Kidney (tissue), 22 donors: ENCODE measurements at places on chromosomes 16 and 17.
A peak's percentile ranks its signal among the peaks of the same experiment; 100 is the strongest.

DNA sequence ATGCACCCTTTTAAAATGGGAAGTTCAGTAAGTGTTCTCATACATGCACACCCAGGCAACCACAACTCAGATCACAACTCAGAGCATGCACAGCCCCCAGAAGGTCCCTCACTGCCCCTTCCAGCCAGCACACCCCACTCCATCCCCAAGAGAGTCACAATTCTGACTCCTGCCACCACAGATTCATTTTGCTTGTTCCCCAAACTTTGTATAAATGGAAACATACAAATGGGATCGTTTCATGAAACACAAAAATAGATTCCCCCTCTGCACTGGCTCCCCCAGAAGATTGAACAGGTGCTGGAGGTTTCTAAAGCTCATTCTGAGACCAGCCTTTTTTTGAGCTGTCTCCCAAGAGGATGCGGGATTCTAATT, 3.3 kb upstream of the TNFRSF13B start:
- no peak for DNase-seq
- no peaks in the 10 kb centered on the region for H3K27me3 ChIP-seq
- no peaks in the 10 kb centered on the region for H3K36me3 ChIP-seq
- H3K27ac ChIP-seq = no peak overlapping the region

- peak overlapping the region; percentile 72 for H3K27ac ChIP-seq
- no peak for DNase-seq
- H3K4me3 ChIP-seq = no peak overlapping the region
- no peaks in the 10 kb centered on the region for H3K36me3 ChIP-seq
- peaks cover 3% of the 10 kb centered on the region for H3K4me1 ChIP-seq
Measured at GRCh38 chr17:47225436-47225858, 16.3 kb downstream of the MYL4 start.

DNA sequence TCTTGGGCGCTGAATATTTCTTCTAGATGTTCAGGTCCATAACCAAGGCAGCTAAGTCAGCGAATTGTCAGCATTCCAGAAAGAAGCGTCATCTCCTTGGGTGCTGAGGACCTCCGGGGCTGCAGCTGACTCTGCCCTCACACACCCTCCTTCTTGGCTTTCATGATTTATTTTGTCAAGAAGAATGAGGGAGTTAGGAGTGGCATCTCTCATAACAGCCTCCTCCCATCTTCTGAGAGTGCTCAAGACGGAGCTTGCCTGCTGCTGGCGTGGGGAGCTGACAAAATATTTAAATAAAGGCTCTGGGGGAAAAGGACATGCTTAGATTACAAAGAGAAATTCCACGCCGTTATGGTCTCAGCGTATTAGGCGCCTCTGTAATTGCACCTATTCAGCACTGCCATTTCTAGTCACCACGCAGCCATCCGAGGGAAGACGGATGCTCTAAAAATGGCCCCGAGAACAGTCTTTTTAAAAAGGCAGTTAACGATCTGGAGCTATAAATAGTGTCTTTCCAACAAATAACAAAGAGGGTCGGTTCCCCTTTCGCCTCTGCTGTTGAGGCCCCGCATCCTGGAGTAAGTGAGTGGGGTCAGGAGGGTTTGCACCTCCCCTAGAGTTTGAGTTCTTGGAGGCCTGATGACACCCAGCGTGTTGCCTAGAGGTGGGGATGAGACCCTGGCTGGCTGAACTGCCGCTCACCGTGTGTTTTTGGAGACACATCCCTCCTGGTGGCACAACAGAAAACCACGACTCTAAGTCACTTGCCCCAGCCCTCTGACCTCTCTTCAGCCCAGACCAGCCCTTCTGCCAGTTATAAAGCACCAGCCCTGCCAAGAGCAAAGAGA, 187.0 kb downstream of the CCDC182 start:
- no peak overlapping the region for H3K4me3 ChIP-seq
- no peak overlapping the region for H3K27ac ChIP-seq
- H3K36me3 ChIP-seq = no peaks in the 10 kb centered on the region
- peaks cover 13% of the 10 kb centered on the region for H3K4me1 ChIP-seq

- no peaks in the 10 kb centered on the region for H3K36me3 ChIP-seq
- no peaks in the 10 kb centered on the region for H3K4me1 ChIP-seq
- H3K27me3 ChIP-seq = no peaks in the 10 kb centered on the region
- no peak overlapping the region for H3K4me3 ChIP-seq
- no peak for DNase-seq
Measured at GRCh38 chr17:52227926-52228325, 69.4 kb upstream of the CA10 start.

GRCh38 chr17:17201907-17202306, 4.2 kb downstream of the PLD6 start:
- DNase-seq = peak; percentile 58
- H3K27ac ChIP-seq = no peak overlapping the region
- no peak overlapping the region for H3K4me3 ChIP-seq
- no peaks in the 10 kb centered on the region for H3K27me3 ChIP-seq

DNA sequence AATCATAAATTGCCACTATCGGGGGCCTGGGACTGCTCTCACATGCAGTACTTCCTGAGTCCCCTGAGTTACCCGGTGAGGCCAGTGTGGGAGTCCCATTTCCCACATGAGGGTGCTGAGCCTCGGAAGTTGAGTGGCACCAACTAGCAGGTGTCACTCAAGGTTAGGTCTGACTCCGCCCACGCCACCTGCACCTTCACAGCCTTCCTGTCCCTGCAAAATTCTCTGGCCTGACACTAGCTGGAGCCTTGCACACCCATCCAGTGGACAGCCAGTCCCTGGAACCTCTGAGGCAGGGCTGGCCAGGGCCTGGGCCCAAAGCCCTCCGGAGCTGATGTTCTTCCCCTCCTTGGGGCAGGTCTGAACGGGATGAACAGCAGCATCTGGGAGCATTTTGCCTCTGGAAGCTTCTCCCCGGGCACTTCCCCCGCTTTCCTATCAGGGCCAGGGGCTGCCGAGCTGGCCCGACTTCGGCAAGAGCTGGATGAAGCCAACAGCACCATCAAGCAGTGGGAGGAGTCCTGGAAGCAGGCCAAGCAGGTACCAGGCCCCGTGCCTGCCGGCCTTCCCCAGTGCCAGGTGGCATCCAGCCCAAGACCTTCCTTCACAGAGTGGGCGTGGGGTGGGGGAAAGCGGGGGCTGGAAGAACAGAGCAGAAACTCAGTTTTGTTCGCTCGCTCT, 21.9 kb downstream of the UNC13D start:
- peak overlapping the region; percentile 22 for H3K27ac ChIP-seq
- peaks cover 9% of the 10 kb centered on the region for H3K4me1 ChIP-seq
- no peak overlapping the region for H3K4me3 ChIP-seq
- DNase-seq = no peak
- H3K27me3 ChIP-seq = no peaks in the 10 kb centered on the region
- peaks cover 2% of the 10 kb centered on the region for H3K36me3 ChIP-seq

DNA sequence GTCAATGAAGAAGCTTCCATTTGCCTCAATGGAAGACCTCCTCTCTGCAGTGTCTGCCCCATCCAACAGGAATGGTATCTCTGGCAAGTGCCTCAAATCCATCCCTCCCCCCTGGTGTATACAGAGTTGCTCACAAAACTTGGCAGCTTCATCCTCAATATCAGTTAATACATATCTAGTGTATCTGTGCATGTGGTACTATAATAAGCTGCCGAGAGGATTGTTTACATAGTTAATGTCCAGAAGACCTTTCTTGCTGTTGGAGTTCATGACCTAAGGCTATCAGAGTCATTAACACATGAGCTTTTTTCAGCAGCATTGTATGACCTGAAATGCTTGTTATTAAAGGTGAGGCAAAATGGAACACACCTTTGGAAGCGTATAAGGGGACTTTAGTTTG, 14.0 kb upstream of the RASL10B start:
- peak overlapping the region; percentile 5 for H3K27ac ChIP-seq
- H3K4me1 ChIP-seq = peaks cover 19% of the 10 kb centered on the region
- H3K36me3 ChIP-seq = peaks cover 8% of the 10 kb centered on the region
- H3K27me3 ChIP-seq = no peaks in the 10 kb centered on the region

DNA sequence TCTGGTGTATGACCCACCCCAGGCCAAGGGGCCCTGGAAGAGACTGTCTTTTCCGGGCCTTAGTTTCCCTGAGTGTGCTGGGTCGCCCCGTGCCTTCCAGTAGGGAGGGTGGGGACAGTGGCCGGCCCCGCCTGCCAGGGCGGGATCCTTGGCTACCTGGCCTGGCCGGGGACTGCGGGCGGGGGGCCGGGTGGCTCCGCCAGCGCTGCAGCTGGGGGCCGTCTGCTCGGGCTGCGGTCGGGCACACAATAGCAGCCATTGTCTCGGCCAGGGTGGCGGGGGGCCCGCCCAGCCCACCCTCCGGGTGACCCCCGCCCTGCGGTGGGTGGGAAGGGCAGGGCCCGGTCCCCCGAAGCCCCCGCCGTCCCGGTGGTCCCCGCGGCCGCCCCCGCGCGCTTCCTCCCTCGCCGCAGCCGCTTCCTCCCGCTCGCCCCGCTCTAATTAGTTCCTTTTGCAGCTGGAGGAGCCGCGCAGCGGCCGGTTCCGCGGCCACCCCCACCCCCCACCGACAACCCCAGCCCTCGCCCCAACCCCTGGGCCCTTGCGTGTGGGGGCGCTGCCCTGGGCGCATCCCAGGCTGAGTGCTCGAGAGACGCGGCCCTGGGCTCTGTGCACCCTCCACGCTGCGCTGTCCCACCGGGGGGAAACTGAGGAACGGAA, 11.6 kb downstream of the GLIS2 start:
- H3K27me3 ChIP-seq = no peaks in the 10 kb centered on the region
- no peaks in the 10 kb centered on the region for H3K36me3 ChIP-seq
- peak; percentile 79 for DNase-seq
- peak overlapping the region; percentile 91 for H3K27ac ChIP-seq
- peaks cover 57% of the 10 kb centered on the region for H3K4me1 ChIP-seq

GRCh38 chr17:17892731-17893130, 55.9 kb upstream of the SREBF1 start:
- H3K27me3 ChIP-seq = no peaks in the 10 kb centered on the region
- no peak overlapping the region for H3K27ac ChIP-seq
- no peak overlapping the region for H3K4me3 ChIP-seq
- no peak for DNase-seq
- peaks cover 6% of the 10 kb centered on the region for H3K36me3 ChIP-seq

- H3K4me3 ChIP-seq = no peak overlapping the region
- peak; percentile 74 for DNase-seq
- H3K36me3 ChIP-seq = no peaks in the 10 kb centered on the region
Measured at GRCh38 chr17:74922172-74922571, 883 bp downstream of the USH1G start.

- H3K27ac ChIP-seq = no peak overlapping the region
- no peak overlapping the region for H3K4me3 ChIP-seq
- H3K4me1 ChIP-seq = peaks cover 7% of the 10 kb centered on the region
- H3K27me3 ChIP-seq = no peaks in the 10 kb centered on the region
Measured at GRCh38 chr16:57257455-57258070, 12.5 kb downstream of the ARL2BP start.

- H3K27me3 ChIP-seq = no peaks in the 10 kb centered on the region
- H3K36me3 ChIP-seq = no peaks in the 10 kb centered on the region
- no peak overlapping the region for H3K27ac ChIP-seq
- DNase-seq = no peak
Measured at GRCh38 chr16:87231911-87232310, 85.3 kb downstream of the C16orf95 start.

GRCh38 chr16:2004795-2005517, 4.7 kb downstream of the ZNF598 start:
- H3K4me1 ChIP-seq = peaks cover 3% of the 10 kb centered on the region
- H3K27ac ChIP-seq = no peak overlapping the region
- H3K36me3 ChIP-seq = peaks cover 10% of the 10 kb centered on the region
- DNase-seq = peak; percentile 68
- H3K27me3 ChIP-seq = no peaks in the 10 kb centered on the region

DNA sequence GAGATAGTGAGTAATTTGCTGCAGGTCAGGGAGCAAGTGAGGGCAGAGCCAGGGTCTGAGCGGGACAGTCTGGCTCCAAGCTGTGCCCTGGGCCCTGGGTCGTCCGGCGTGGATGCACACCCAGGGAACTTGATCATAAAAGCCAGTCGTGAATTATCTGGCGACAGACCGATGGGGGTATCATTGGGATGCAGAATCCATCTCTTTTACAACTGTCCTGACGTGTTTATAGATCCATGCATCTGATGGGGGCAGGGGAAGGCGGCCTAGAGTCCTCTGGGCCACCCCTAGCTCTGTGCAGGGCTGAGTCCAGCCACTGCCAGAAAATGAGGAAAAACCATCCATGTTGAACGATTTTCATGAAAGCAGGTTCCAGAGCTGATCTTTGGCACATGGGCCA, 332.8 kb downstream of the C16orf95 start:
- no peaks in the 10 kb centered on the region for H3K36me3 ChIP-seq
- no peak overlapping the region for H3K4me3 ChIP-seq
- DNase-seq = peak; percentile 66
- no peak overlapping the region for H3K27ac ChIP-seq
- no peaks in the 10 kb centered on the region for H3K27me3 ChIP-seq
- H3K4me1 ChIP-seq = no peaks in the 10 kb centered on the region

DNA sequence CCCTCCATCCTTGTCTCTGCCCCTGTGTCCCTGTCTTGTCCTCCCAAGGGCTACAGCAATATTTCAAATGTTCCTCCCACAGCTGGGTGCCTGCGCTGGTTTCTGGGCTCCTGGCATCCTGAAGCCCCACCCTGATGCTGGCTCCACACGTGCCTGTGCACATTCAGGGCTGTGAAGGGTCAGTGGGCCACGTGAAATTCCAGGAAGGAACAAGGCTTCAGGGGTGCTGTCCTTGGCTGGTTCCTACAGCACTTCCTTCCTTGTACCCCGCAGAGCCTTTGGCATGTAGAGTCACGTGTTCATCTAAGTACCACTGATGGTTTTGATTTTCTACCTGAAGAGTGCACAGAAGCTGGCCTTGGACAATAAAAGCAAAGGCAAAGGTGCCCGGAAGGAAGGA, 57.7 kb upstream of the NLK start:
- H3K36me3 ChIP-seq = no peaks in the 10 kb centered on the region
- H3K4me3 ChIP-seq = no peak overlapping the region
- H3K4me1 ChIP-seq = peaks cover 9% of the 10 kb centered on the region
- H3K27ac ChIP-seq = peak overlapping the region; percentile 23
- H3K27me3 ChIP-seq = no peaks in the 10 kb centered on the region
- DNase-seq = peak; percentile 81

- no peak for DNase-seq
- no peaks in the 10 kb centered on the region for H3K36me3 ChIP-seq
- H3K27ac ChIP-seq = no peak overlapping the region
Measured at GRCh38 chr17:34728771-34729310, 149.5 kb downstream of the TMEM132E start.

- H3K27ac ChIP-seq = no peak overlapping the region
- no peak for DNase-seq
- no peaks in the 10 kb centered on the region for H3K36me3 ChIP-seq
- H3K4me3 ChIP-seq = no peak overlapping the region
- H3K4me1 ChIP-seq = no peaks in the 10 kb centered on the region
Measured at GRCh38 chr17:67449065-67449464, 72.0 kb downstream of the PITPNC1 start.

DNA sequence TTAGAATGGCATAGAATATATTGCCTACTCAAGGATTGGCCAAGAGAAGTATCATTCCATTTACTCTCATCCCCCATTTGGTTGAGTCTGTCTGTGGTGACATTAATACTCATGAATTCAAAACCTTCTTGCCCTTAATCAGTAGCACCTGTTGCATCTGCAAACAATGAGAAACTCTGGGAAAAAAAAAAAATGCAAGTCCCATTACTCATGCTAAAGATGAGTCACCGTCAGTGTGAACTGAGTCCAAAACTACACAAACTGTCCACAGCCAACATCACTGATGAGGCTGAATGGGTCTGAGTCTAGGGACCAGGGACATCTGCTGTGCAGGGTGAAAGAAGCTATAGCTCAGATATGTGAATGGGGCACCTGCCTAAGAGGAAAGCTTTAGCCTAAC, 96.9 kb upstream of the ADAMTS18 start:
- DNase-seq = no peak
- no peaks in the 10 kb centered on the region for H3K36me3 ChIP-seq
- no peaks in the 10 kb centered on the region for H3K4me1 ChIP-seq
- H3K27ac ChIP-seq = no peak overlapping the region

GRCh38 chr16:50244140-50244503, 22.2 kb upstream of the ADCY7 start:
- no peaks in the 10 kb centered on the region for H3K4me1 ChIP-seq
- no peaks in the 10 kb centered on the region for H3K27me3 ChIP-seq
- H3K27ac ChIP-seq = no peak overlapping the region
- H3K36me3 ChIP-seq = no peaks in the 10 kb centered on the region
- DNase-seq = no peak
